ENCODE measurements at places on chromosomes 2 and 18.
A peak's percentile ranks its signal among the peaks of the same experiment; 100 is the strongest.

DNA sequence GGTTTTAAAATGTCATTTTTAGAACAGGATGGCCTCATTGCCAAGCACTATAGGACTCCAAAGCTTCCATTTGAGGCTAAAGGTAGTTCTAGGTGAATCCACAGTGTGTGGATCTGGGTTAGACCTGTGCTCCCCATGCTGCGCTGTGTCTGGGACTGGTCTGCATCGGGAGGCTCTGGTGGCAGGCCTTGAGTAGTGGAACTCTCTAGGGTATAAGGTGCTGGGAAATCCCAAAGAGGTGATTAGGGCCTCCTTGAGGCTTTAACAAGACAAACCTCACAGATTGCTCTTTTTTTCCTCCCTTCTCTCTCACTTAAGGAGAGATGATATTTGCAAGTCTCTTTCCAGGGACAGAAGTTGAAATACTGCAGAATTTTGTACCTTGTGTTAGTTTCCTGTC lies 9.3 kb downstream of the SEC11C start:
- DNase-seq: no peak

DNA sequence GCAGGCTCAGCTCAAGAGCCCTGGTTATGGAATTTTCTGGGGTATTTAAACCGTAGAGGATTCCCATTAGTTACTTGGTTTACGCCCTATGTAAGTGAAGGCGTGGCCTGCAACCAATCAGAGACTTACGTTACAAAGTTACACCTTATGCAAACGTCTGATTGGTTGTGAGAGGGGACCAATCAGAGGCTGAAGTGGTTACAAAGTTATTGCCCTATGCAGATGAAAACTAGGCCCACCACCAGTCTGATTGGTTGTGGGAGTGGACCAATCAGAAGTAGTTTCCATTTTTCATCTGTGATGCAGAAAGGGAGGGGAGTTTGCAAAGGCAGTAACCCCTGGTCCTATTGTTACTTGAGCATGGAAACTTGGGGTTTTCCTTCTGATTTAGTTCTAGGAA lies 49.1 kb downstream of the DLGAP1 start:
- DNase-seq: no peak

- no peak for DNase-seq
Measured at GRCh38 chr2:37797081-37797480, 125.6 kb upstream of the CDC42EP3 start.

DNA sequence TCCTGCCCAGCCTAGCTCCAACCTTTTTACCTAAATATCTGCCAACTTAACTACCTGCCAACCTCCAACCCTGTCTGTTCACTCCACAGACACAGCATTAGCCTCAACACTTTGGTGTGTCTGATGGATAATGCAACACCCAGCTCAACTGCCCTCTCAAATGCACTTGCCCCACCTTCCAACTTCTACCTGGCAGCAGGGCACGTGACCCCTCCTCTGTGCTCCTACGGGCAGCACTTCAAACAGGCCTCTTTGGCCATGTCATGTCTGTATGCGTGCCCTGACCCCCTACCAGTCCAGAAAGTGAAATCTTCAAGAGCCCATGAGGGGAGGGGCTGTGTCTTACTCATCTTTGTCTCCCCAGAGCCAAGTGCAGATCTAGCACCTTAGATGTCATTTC lies 25.5 kb downstream of the RNF149 start:
- no peak for DNase-seq

- no peak for DNase-seq
Measured at GRCh38 chr2:229392196-229392595, 121.1 kb upstream of the PID1 start.

- no peak for DNase-seq
Measured at GRCh38 chr2:239831001-239831731, 194.0 kb downstream of the NDUFA10 start.

GRCh38 chr2:107028661-107029060 lies 142.7 kb upstream of the ST6GAL2 start:
- no peak for DNase-seq

- DNase-seq: no peak
Measured at GRCh38 chr2:170208967-170209366, 31.0 kb downstream of the MYO3B start.

- no peak for DNase-seq
Measured at GRCh38 chr18:74402806-74403433, 54.2 kb downstream of the DIPK1C start.

DNA sequence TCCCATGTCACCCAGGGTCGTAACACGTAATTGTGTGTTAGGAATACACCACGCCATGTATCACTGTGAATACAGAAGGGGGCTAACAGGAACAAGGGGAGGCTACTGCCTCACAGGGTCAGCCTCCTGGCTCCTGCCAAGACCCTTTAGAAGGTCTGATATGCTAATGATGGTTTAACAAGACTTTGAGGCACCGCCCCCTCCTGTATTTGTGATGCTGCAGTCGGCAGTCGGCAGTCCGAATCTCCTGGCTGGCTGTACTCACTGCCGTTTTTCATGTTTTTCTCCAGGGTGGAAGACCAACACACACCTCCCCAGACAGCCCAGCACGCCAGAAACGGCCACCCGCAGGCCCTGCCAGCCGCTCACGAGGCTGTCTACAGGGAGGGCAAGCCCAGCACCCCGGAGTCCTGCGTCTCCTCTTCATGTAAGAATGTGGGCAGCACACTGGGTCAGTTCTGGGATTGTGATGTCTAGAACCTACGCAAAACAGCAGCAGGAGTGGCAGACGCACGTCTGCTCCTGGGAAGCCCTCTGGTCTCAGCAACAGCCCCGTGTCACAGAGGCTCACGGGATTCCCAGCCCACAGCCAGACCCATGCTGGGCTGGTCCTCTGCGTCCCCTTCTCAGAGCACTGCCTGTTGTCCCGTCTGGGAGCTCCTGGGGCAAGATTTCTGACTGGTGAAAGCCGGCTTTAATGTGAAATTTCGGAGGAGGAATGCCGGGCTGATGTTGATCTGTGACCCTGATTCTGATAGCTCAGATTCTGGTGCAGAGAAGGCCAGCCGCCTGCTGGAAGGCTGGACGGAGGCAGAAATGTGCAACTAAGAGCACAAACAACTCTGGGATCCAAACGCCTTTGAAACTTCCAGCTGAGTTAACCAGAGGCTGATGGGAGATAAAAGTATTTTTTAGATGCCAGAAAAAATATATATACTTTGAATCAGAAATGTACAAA lies 39.7 kb upstream of the B3GNT7 start:
- DNase-seq: no peak

GRCh38 chr2:19576411-19576810 lies 218.0 kb upstream of the OSR1 start:
- DNase-seq: no peak

- DNase-seq: no peak
Measured at GRCh38 chr2:120224735-120225548, 1.7 kb upstream of the TMEM185B start.

DNA sequence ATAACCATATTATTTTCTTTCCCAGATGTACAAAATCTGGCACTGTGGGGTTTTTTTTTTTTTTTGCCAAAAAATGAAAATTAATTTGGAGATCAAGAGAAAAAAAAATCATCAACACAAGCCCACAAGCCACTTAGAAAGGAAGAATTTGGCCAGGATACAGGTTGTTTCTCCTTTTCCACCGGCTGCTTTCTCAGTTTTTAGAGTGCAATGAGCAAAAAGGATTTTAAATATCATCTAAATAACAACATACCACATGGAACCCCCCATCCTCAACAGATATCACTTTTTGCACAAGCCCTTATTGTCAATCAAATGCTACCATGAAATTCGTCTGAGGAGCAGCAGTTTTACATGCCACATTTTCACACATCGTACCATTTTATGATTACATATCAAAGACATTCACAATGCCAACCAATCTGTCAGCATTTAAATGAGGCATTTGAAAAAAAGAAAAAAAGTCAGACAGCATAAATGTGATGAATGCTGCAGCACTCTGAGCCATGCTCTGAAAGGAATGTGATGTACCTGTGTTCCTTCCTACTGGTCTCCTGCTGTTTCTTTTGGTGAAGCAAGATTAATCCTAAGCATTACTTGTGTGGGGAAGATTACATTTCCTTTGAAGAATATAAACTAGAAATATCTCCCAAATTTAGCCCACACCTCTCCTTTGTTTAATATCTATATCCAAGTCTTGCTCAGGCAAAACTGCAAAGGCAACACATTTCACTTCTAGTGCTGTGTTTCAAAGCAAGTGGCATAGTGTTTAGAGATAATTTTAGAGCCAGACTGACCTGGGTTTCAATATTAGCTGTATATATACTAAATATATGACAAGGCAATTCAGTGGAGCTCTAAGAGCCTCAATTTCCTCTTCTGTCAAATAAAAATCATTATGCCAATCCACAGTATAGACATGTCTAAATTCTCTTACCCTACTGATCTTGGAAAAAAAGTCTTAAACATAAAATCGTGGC lies 391.3 kb downstream of the CMPK2 start:
- DNase-seq: no peak

GRCh38 chr2:39686456-39686855 lies 20.7 kb downstream of the TMEM178A start:
- no peak for DNase-seq

DNA sequence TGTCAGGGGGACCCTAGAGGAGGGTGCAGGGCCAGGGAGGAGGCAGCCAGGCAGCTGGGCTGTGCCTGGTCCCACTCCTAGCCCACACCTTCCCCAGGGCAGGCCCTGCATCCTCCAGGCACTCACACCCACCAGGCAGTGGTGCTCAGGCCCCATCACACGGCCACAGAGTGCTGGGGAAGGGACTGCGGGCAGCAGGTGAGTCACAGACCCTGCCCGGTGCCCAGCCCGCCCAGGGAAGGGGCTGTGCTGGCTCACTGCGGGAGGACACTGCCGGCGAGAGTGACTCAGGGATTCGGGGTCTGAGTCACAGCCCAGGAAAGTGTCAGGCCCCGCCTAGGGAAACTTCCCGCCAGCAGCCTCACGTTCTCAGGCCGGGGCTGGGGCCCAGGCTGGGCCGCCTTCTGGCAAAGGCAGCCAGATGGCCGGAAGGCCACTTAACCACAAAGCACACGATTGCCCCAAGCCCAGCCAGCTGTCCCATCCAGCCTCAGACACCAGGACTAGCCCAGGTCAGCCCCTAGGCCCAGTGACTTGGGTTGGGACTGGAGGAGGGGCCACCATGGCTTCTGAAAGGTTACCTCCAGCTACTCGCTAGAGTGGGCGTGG lies 42.2 kb downstream of the BIN1 start:
- DNase-seq: peak; percentile 22

DNA sequence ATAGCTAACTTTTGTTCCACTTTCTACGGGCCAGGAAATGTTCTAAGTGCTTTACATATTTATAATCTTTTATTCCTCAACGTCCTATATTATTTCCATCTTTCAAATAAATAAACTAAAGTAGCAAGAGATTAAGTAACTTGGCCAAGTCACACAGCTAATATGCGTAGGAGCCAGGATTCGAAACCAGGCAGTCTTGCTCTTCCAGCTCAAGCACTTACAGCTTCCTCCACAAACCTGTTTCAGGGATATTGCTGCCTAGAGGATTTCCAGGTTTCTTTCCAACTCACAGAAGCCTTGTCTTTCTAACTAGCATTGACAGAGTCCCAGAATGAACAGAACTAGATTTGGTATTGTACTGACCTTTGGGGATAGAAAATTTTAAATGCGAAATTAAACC lies 102.5 kb downstream of the FIGN start:
- no peak for DNase-seq

- no peak for DNase-seq
Measured at GRCh38 chr2:178238154-178238521, 43.8 kb downstream of the OSBPL6 start.

- DNase-seq: no peak
Measured at GRCh38 chr2:159396799-159397198, 110.3 kb upstream of the WDSUB1 start.

GRCh38 chr2:28587526-28588291 lies 91.8 kb downstream of the PLB1 start:
- no peak for DNase-seq

DNA sequence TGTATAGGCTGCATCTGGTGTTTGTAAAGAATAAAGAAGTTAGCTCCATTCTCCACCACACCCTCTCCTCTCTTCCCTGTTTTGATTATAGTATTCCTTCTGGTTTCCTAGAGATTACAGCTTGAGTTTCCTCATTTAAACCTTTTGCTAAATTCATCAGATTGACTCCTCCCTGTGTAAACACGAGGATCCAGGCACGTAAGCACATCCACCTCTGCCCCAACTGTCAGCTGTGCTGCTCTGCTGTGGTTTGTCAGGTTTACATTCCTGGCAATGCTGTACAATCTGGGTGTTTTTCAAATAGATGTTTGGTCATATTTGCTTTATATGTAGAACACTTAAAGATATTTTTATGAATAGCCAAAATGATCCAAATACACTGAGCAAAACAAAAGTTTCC lies 302.8 kb downstream of the PTGR3 start:
- no peak for DNase-seq

- DNase-seq: no peak
Measured at GRCh38 chr18:6719910-6720683, 9.4 kb upstream of the ARHGAP28 start.

DNA sequence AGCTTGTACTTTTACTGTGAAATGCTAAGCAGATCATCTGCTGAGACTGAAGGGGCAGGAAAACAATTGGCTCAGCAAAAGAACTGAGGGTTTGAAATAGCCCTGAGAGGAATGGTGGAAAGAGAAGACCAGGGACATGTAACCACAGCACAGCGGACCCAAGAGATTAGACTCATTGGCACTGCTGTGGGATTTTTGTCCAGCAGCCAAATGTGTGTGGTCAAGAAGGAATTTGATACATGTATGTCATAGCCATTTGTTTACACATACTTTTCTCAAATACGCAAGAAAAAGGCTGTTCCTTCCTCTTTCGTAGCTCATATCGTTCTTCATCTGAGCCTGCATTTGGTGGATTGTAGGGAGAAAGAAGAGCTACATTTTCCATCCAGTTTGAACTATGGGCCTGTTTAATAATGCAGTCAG lies 73.8 kb downstream of the TRABD2A start:
- DNase-seq: no peak

GRCh38 chr2:149375801-149376361 lies 45.5 kb downstream of the LYPD6 start:
- no peak for DNase-seq

- no peak for DNase-seq
Measured at GRCh38 chr2:64915510-64915900, 73.7 kb upstream of the SLC1A4 start.

GRCh38 chr2:58047373-58047935 lies 848 bp downstream of the VRK2 start:
- no peak for DNase-seq

DNA sequence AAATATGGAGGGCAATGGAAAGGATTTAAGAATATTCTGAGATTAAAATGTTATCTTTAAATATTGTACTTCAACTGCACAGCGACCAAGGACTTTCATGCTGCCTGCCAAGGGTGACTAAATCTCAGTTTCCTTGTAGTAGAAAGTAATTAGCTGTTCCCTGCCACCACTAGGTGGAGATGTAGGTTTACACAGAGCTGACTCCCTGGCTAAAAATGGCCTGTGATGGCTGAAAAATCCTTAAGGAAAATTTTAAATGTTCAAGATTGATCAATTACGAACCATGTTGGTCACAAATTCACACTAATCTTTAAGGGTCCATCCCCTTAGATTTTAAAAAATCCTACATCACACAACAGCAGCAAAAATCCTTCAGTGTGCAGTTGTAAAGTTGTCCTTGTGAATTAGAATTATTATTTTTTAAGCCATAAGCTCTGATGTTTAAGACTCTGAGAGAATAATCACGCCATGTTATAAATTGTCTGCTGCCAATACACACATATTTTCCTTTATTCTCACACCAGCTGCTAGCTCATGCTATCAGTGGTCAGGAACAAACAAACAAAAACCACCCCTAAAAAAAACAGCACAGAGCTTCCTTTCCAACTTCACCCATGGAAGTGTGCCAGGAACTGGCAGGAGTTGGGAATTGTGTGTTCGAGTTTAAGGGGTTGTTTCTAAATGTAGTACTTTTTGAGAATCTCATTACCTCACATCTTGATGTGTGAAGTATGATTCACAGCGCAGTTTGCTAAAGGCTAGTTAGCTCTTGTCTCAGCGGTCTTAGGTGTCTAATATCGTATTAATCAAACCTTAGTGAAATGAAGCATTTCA lies 399.8 kb downstream of the TMEM182 start:
- DNase-seq: no peak
